ENCODE measurements at places on chromosomes 3 and 15.

- peak; percentile 59 for DNase-seq
These were observed 161.3 kb upstream of the TLE3 start for GRCh38 chr15:70259028-70259424.

DNA sequence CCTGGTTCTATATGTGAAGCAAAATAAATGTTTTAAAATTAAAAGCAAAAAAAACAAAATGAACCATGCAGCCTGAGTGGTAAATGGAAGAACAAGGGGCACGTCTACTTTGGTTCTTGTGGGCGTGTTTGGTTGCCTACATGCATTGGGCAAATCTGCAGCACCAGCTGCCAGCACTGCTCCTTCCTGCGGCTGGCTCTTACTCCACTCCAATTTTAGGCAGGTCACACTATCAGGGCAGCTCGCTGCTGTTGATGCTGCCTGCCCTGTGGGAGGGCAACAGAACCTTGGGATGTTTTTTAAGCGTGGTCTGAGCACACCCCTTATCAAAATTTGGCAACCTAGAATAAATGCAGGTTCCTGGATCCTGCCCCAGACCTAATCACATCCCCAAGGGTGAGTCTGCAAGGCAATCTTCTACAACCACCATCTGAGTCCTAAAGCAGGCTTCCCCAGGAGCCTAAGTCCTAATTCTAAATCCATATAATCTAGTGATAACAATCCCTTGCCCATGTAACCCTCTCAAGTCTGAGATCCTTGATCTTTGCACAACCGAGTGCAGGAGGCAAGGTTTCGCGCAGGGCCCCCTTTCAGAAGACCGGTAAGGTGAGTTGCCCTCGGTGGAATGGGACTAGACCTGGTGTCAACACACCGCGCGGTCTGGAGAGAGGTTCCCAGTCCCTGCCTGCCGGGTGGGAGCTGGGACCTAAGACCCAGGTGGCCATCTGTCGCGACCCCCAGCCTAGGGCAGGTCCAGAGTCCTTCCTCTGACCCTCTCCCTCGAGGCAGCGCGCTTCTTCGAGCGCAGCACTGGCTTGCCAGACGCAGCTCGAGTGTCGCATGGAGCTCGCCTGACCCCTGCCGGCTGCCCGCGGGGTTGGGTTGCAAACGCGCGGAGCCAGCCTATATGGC lies 15.9 kb downstream of the IVD start:
- DNase-seq: peak; percentile 87

DNA sequence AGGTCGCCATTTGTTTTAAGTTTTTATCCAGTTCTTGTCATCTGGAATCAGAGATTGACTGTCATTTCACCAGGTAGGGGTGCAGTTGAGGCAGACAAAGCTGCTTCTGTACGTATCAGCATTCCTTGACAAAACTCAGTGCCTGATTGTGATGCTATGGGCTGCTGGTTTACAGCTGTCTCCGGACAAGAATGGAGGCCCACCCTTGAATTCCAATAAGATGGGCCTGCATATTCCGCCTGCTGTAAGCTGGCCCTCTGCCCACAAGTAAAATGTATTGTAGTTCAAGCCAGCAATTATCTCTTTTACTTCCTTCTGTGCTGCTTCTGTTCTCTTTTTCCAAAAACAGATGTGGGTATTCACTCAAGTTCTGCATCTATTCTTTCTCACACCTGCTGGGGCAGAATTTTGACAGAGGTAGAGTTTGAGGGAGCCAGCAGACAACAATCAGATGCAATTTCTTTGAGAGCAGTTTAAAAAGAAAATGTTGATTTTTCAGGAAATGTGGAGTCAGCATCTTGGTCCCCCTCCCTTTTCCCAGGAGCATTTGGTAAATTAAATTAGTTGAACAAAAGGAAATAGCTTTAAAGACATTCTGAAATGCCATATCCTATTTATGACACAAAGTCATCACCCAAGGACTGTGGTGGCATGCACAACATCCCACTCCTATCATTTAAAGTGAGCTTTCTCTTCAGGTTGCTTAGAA lies 53.5 kb downstream of the IQCH start:
- no peak for DNase-seq

- no peak for DNase-seq
These were observed 83.0 kb downstream of the VGLL4 start for GRCh38 chr3:11560746-11561145.

DNA sequence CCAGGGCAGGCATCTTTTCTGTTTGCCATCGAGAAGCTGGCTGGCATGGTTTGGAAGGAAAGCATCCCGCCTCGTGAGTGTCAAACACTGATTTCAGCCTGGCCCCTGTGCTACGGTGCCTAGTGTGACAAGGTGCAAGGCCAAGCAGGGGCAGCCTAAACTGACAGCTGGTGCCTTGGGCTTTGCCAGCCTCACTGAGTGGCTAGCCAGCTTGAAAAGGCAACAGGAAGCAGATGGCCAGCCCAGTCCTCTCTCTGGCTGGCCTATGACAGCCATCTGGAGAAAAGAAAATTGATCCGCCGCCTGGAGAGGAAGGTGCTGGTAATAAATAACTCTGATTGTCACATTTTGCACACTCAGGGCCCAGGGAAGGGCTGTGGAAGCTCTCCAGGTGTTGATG lies 52.2 kb downstream of the C3orf85 start:
- DNase-seq: no peak

GRCh38 chr3:193552923-193553322 lies 1.8 kb downstream of the ATP13A4 start:
- no peak for DNase-seq

DNA sequence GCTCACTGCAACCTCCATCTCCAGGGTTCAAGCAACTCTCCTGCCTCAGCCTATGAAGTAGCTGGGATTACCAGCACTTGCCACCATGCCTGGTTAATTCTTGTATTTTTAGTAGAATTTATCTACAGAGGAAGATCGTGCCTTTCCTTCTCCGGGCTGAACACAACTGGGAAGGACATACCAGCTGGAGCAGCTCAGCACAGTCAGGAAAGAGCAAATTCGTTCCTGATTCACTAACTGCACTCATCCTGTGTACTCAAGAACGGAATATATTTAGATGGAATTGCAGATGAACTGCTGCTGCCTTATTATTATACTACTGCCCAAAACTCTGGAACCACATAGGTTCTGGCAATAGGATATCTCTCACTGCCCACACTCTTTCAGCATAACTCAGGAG lies 27.1 kb upstream of the P4HTM start:
- no peak for DNase-seq

GRCh38 chr15:68930268-68931022 lies at the start of gene SPESP1:
TSS of gene SPESP1 (plus strand) at chr15:68930525. CDS start at chr15:68930654, 129 bp downstream.
- DNase-seq: peak; percentile 71

- no peak for DNase-seq
These were observed 38.6 kb downstream of the CLEC3B start for GRCh38 chr3:45064512-45065372.

DNA sequence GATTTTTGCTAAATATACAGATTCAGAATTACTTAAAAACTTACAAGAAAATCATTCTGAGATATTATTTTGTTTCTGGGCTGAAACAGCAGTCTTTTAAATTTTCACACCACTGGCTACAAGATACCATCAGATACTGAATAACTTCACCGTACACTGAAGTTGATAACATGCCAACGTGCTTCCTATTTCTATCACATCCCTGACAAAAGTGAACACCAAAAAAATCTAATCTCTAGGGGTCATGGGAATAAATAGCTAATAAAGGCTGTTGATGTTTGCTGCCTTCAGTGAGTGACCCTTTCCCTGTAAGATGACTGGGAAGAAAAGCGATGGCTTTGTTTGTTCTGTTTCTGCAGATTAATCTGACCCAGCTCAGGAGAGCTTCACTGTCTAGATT lies 120.5 kb downstream of the DUT start:
- no peak for DNase-seq

- no peak for DNase-seq
These were observed 24.4 kb downstream of the SELENOT start for GRCh38 chr3:150627557-150627956.

DNA sequence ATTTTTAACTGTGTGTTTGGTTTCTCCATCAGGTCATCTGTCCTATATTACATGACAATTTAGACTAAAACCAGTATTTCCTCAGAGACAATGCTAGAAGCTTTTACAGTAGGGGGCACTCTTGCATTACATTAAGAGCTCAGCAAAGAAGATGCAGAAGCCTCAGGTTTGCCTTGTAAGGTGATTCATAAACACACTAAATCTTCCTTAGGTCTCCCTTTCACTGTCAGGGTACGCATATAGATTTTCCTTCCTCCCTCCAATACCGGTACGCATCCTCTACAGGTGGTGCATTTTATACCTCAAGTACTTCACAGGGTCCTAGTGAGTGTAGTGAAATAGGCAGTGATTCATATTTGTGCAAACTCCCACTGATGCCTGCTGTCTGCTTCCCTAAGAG lies 46.5 kb downstream of the CD86 start:
- DNase-seq: no peak

GRCh38 chr15:96252148-96252547 lies 78.4 kb upstream of the NR2F2 start:
- DNase-seq: no peak

GRCh38 chr3:141366285-141367037 lies 1.8 kb upstream of the ZBTB38 start:
- DNase-seq: peak; percentile 41

DNA sequence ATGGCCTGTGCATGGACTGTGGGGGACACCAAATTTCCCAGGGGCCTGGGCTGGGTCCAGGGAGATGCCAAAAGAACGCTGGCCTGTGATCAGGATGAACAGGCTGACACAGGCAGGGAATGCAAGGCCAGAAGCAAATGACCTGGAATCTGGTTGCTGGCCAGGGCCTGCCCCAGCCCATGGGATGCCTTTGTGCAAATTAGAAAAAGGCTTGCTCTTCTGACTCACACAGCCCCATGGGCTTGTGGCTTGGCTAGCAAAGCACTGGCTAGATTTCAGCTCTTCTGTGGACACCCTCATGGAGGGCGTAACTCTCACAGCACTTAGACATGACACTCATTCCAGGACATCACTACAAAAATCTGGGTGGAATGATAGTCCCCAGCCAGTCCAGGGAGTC lies 356.0 kb downstream of the SHQ1 start:
- DNase-seq: peak; percentile 42

- no peak for DNase-seq
These were observed 102.7 kb upstream of the MEIS2 start for GRCh38 chr15:37203050-37203449.

DNA sequence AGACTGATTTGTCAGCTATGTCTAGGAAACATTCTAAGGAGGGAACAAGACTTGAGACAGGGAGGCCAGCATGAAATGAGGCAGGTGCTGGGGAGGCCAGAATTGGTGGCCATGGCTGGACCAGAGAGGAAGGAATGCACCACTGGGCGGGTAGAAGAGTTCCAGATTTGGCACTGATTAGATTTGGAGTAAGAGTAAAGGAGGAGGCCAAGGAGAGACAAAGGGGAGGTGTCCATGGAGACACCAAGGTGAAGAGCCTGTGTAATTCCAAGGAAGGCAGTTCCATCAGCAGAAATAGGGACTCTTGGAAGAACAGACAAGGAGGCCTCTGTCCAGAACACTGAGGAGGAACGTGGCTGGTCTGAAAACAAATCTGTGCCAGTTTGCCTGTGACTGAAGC lies 1.8 kb downstream of the ARNT2 start:
- no peak for DNase-seq

DNA sequence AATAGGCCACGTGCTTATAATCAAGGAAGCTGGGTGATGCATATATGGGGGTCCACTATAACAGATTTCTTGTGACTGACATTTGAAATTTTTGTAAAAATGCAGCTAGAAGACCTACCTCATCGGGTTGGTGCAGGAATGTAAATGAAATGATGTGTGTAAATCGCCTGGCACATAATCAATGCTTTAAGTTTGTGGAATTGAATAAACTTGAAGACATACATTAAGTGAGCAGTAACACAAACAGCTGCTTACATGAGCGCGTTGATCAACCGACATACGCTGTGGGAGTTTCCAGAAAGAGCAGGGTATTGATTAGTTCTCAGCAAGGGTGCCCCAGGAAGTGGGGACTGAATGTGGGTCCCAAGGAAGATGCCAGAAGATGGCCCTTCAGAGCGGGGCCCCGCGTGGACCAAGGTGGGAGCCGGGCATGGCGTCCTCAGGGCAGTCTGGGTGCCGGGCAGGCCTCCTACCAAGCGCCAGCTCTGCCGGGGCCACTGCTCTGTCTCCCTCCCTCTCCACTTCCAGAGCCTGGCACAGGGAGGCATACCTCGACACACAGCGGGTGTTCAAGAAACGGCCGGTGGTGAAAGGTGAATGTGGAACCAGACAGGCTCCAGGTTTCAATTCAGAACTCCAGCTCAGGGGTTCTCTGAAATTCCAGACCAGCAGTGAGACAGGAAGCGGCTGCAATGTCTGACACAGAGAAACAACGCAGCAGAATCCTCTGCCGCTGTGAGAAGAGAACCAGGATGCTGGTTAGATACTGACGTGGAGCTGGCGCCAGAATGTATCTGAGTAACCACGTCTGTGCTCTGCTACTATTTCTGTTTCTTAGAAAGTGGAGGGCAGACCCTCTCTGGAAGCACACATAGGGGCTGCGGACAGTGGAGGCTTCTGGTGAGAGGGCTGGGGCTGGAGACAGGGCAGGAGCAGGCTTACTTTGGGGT lies 12.6 kb downstream of the BFSP2 start:
- DNase-seq: no peak

- DNase-seq: no peak
These were observed at the start of gene SPSB4 for GRCh38 chr3:141050576-141051442. TSS of gene SPSB4 (plus strand) at chr3:141051347. CDS start at chr3:141066105, 14,758 bp downstream.

DNA sequence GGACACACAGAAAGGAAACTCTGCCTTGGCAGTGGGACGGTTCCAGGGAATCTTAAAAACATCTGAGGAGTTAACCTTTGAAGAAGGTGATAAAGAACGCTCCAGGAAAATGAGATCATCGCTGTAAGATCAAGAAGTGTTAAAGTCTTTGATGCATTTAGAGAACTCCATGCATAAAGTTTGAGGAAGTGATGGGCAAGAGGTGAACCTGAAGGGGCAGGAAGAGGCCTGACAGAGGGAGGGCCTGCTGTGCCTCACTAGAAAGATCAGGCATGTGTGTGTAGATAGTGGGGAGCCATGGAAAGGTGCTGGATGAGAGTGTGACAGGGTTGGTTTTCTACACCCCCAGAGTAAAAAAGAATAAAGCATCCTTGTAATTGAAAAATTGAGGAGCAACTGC lies 889.2 kb downstream of the MCTP2 start:
- no peak for DNase-seq

GRCh38 chr3:183254487-183255347 lies 1.7 kb downstream of the B3GNT5 start:
- DNase-seq: peak; percentile 27

DNA sequence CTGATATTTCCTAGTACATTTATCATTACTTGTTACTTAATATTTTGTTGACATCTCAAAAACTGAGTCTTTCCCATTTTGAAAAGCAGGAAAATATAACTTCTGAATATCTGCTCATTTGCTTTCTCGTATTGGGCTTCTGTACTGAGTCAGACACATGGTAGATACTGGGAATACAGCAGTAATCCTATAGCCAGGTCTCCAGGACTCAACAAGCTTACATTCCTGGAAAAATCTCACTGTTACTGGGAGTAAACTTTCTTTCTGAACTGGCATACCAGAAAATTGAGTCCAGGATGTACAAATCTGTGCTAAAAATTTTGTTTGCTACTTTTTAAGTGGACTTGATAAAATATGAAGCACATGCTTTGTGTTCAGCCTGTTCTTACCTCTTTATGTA lies 240.4 kb downstream of the RBMS3 start:
- no peak for DNase-seq
